ENCODE measurements at places on chromosomes 16 and 17.

DNA sequence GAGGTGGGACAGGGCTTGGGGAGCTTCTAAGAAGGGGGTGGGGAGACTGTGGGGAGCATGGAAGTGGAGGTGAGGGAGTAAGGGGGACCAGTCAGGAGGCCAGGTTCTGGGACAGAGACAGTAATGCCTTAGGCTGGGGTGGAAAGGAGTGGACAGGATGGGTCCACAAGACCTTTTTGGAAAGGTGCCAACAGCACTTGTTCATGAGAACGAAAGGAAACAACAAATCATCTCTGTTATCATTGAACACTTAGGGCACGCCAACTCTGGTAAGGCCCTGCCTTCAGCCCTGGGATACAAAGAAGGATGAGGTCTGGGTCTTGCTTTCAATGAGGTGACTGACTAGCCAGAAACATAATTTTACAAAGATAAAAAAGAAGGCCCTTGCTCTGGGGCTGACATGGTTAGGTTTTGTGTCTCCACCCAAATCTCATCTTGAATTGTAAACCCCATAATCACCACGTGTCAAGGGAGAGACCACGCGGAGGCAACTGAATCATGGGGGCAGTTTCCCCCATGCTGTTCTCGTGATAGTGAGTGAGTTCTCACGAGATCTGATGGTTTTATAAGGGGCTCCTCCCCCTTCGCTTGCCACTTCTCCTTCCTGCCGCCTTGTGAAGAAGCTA, 113.8 kb downstream of the SLC39A11 start:
- no peak for DNase-seq

DNA sequence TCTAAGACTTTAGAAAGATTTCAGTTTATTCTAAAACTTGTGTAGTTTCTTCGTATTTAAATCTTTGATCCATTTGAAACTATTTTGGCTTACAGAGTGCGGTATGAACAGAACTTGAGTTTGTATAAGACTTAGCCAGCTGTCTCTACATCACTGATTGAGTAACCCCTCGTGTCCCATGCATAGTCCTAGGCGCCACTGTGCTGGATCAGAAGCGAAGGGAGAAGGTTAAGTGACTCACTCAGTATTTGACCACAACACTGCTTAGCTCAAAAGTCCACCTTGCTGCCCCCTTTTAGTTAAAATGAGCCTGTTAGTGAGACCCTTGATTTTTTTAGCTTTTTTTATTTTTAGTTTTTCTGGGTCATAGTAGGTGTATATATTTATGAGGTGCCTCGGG, 28.4 kb downstream of the CD300LB start:
- DNase-seq, result no peak

GRCh38 chr17:40363111-40363827, 1.3 kb downstream of the GJD3 start:
- DNase-seq, result peak; percentile 37

DNA sequence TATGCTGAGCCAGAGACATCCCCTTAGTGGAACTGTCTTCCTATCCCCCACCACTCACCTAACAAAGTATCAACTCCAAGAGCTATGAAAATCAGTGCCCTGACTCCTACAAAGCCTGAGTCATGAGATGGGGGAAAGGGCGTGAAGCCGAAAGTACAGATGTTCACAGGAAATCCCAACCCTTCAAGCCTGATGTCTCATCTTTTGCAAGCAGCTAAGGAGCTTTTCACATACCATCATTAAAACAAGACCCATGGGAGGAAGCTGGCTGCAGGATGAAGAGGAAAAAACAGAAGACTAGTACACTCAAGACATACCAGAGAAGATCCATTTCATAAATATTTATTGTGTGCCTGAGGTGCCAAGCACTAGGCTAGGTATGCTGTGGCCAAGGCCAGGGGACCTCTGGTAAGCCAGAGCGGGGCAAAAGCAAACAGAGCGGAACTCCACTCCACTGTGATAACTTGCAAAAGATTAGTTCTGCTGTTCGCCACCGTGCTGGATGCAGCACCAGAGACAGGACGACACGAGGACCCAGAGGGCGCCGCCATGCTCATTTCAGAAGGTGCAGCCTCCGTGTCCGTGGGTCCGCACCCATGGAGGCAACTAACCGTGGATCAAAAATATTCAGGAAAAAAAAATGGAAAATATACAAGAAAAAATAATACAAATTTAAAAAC, 4.5 kb upstream of the MNT start:
- no peak for DNase-seq

DNA sequence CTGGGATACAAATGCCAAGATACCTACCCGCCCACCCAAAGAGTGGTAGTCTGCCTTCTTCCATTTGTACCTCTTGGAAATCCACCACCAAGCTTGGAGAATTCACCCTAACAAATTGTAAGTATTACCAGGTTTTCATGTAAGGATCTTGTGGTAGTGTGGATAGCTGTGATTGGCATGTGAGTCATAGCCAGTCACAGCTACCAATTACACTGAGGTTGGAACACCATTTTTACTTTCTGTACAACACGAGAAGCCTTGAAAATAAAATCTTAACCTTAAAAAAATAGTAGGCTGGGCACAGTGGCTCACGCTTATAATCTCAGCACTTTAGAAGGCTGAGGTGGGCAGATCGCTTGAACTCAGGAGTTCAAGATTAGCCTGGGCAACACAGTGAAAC, 18.5 kb upstream of the SLC35G3 start:
- no peak for DNase-seq

DNA sequence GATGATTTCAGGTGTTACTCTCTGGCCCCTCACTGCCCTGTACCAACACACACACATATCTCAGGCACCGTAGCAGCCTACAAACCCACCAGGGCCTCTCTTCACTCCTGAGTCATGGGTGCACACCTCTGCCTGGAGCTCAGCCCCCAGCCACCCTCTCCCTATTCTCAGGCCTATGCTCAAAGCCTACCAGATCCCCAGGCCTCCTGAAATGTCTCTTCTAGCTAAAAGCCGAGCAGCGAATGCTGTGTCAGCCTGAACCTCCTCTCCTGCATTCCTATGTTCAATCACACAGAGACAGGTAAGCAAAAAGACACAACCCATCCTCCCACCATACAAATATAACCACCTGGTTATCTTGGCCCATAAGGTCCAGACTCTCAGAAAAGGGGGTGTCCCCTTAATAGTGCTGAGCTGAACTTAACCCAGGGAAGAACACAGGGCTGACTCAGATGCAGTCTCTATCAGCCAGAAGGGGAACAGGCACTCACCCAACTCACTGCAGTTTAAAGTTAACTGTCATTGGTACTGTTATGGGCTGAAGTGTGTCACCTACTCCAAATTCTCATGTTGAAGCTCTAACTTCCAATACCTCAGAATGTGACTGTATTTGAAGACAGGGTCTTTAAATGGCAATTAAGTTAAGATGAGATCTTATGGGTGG, 62.0 kb upstream of the TEKT3 start:
- DNase-seq, result no peak

GRCh38 chr16:88881007-88881615, 14.7 kb upstream of the PABPN1L start:
- no peak for DNase-seq

DNA sequence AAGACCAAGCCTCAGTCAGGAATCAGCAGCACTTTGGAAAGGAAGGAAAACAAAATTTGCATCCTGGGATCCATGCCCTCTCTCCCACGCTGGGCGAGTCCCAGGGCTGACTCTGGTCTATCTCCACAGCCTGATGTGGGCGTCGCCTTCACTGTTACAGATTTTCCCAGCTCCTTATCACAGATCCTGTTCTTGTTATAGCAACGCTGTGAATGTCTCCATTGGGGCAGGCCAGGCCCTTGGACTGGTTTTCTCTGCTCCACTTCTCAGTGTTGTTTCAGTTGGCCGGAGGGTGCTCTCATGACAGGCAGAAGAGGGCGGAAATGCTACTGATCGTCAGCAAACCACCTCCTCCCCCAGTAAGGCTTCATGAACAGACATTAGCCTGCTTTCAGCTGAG, 127.9 kb upstream of the CDH11 start:
- DNase-seq, result no peak

DNA sequence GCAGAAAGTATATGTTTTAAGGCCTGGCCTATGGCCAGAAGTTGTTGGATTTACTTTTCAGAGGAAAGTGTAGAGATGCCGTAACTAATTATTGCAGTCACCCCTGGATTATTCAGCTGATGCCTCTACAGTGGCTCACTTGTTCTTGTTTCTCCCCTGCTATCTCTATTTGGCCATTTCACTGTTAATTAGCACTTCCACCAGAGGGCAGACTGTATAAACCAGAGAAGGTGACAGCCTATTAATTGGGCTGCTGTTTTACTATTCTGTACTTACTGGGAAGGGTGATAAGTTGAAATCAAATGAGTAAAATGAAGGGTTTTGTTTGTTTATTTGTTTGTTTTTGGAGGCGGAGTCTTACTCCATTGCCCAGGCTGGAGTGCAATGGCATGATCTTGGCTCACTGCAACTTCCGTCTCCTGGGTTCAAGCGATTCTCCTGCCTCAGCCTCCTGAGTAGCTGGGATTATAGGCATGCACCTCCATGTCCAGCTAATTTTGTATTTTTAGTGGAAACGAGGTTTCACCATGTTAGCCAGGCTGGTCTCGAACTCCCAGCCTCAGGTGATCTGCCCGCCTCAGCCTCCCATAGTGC, 66.0 kb downstream of the CDK12 start:
- DNase-seq, result peak; percentile 59

GRCh38 chr17:50533720-50534148, 1.2 kb downstream of the EPN3 start:
- DNase-seq, result peak; percentile 65

DNA sequence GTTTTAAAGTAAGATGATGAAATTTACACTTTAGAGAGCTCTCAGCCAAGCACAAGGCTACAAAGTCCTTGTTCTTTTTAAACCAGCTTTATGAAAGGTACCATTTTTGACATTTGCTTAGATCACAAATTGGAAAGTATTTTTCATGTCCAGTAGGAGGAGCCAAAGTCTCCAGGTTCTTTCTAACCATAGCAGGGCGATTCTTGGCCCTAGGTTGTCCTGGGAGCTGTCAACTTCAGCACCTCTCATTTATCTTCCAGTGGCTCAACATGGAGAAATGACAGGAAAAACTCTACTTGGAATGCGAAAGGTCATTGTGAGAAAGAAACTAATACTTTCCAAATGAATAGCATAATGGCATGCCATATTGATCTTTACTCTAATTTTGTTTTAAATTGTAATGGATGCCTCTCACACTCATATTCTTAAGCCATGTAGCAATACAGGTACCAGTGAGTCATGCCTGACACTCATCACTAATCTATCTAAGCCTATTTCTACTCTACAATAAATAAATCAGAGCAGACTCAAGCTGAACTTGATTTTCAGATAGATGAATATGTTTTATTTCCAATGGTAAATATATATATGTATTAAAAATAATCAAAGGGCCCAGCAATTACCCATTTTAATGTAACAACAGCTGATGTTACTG, 919.1 kb upstream of the EEF2KMT start:
- DNase-seq, result no peak

- DNase-seq, result no peak
These were observed 94.3 kb downstream of the SSH2 start for GRCh38 chr17:29835435-29836351.

DNA sequence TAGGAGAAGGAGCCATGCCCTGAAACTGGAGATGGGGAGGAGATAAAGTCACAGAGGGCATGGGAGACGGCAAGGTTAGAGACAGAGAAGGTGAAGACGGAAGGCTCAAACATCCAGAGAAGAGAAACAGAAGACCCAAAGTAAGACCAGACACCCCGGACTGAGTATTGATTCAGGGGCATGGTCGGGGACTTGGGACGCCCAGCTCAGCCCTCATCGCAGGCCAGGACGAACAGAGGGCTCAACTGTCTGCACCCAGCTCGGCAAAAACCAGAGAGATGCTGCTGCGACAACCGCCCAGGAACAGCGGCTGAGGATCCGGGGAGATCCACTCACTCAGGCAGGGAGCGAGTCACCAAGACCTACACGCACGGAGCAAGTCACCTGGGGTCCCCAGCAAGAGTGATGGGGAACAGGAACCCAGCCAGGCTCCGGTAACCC, 999 bp downstream of the XYLT1 start:
- DNase-seq, result peak; percentile 28

- peak; percentile 95 for DNase-seq
These were observed 3.1 kb upstream of the TPPP3 start for GRCh38 chr16:67396159-67397035.

- DNase-seq, result peak; percentile 35
These were observed 114.6 kb upstream of the MED13 start for GRCh38 chr17:62179525-62180161.

DNA sequence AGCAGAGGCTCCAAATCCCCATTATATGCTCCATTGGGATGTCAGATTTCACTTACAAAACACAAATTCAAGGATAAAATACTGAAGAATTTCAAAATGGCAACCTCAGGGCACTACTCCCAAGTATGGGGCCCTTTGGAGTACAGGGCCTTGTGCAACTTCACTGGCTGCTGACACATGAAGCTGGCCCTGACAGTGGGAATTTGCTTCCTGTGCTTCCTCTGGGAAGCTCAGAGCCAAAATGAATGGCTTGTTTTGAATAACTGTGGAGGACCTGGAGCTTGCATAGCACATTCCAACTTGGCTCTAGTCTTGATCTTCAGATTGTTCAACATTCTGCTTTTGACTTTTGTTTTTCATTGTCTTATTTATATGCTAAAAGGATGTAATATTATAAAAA, 52.3 kb upstream of the HNF1B start:
- no peak for DNase-seq

GRCh38 chr17:77839698-77840512, 118.6 kb upstream of the TNRC6C start:
- no peak for DNase-seq

GRCh38 chr17:38751144-38751807, 1.3 kb upstream of the PSMB3 start:
- DNase-seq, result peak; percentile 68

DNA sequence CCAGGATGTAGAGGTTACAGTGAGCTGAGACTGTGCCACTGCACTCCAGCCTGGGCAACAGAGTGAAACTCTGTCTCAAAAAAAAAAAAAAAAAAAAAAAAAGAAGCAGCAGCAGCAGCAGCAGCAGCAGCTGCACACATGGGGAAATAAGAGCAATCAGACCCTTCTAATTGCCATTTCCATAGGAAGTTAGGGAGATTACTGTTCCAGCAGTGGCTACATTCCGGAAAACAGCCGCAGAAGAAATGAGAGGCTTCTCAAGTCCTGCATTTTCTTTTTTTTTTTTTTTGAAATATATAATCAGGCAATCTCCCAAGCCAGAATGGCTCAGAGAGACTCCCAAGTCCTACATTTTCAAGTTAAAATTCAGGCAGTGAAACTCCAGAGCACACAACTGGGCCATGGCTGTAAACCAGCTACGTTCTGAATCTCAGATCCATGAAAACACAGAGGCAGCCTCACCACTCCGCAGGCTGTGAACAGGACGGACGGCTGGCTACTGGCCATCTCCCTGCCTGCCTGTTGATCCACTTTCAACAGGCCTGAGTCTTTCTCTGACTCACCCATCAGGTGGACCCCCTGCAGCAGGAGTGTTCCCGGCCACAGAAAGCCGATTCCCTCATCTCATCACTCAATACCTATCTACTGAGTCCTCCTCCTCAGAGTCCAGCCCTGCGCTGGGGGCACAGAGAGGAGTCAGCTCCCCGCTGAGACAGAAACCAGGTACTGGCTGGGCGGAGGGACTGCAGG, 15.0 kb downstream of the TRPV1 start:
- DNase-seq, result peak; percentile 18

GRCh38 chr16:18979936-18980335, 3.8 kb upstream of the TMC7 start:
- peak; percentile 80 for DNase-seq
